LoVo (cell line): ENCODE measurements at places on chromosomes 7 and 10.

DNA sequence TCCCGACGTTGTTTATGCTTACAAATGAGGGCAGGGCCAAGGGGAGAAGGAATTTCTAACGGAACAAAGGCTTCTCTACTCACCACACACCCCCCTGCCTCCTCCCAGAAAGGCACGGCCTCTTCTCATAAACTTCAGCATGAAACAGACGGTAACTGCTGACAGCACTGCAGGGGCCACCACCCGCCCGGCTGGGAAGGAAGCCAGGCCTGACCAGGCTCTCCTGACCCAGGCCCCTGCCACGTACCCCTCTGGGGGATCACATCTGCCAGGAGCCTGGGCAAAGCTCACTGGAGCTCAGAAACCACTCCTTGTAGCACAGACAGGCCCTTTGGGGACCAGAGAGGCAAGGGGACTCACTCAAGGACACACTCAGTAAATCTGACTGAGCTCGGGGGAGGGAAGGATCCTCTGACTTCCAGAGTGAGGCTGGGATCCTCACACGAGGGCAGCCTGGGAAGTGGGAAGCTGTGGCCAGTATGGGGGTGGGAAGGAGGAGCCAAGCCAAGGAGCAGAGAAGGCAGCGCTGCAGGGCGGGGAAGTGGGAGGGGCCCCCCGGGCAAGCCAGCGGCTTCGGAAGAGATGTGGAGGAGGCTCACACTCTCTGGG lies 46.1 kb downstream of the ZCCHC24 start:
- DNase-seq: peak; percentile 46

- DNase-seq: no peak
Observed at GRCh38 chr10:70125918-70126552, 6.6 kb downstream of the AIFM2 start.

GRCh38 chr10:132397671-132398565 lies 918 bp downstream of the PWWP2B start:
- peak; percentile 39 for DNase-seq

DNA sequence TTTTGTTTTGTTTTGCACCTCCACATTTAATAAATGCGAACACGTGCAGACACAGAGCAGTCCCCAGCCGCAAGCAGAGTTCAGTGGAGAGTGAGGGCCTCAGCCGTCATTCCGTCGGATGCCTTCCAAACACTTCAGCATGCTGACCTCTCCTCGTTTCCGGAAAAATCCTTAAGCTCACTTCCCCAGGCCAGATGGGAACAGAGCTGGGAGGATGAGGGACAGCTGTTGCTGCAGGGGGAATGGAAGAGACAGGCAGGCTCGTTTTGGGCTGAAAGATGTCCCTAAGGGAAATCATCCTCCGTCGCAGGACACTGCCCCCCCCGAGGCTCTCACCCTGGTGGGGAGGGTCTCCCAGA lies 17.2 kb upstream of the FGFR2 start:
- no peak for DNase-seq

- no peak for DNase-seq
Observed at GRCh38 chr10:43048301-43049051, 28.4 kb upstream of the RET start.

DNA sequence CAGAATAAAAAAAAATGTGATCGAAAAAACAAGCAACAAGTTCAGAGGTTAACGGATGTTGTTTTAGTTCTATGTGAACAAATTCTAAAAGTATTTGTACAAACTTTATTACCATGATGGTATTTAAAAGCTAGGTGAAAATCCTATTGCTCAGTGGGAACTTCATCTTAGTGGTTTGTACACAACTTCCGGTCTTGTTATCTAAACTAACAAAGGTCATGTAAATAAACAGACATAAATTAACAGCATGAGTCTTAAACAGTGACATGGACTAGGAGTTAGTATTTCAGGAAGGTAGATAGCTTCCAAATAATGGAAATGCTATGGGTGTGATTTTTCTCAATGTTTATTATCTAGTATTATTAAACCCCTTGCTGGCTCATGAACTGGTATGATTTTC lies 83.8 kb downstream of the SPAG6 start:
- DNase-seq: peak; percentile 46

DNA sequence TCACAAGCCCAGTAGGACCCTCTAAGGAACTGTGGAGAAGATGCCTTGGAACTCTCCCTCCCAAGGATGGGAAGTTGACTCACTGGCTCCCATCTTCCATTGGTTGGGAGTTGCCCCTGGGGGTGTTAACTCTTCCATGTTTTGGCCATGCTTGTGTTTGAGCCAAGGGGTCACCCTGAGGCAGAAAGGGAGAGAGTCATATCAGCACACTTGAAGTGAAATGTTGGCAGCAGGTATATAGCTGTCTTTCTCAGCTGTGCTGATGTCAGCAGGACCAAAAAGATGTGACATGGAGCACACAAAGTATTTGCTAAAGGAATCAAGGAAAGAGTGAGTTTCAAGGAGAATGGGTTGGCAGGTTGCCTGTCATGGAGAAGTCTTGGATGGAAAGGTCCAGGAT lies 359.4 kb downstream of the RPS24 start:
- no peak for DNase-seq

DNA sequence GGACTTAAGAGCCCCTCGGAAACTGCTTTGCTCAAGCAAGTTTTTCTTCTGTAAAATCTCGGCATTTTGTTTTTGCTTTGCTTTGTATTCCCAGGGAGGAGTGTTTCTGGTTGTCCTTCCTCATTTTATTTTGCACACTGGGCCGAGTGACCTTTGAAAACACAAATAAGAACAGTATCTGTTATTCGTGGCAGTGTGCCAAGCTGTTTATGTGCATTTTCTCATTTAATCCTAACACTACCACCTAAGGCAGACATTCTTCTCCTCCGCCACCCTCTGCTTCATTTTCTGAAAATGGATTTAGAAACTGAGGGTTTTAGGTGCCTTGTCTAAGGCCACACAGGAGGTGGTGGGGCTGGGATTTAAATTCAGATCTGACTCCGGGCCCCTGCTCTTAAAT lies 218.5 kb downstream of the TCF7L2 start:
- DNase-seq: no peak

DNA sequence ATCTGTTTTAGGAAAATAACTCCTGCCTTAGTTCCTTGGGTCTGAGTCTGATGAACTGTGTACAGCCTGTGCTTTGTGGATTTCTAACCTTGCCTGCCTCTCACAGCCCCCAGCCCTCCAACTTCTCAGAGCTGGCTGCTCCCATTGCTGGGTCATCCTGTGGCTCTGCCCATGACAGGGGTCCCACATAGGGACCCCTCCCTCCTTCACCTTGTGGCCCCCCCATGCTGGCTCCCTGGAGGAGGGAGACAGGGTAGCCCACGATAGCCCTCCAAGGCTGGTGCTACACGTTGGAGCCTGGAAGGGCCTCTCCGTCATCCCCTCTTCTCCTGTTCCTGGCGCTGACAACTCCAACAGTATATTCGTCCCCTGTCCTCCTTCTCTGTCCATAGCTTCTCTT lies 2.8 kb upstream of the DENND2A start:
- DNase-seq: no peak

GRCh38 chr7:44292876-44293560 lies 32.4 kb downstream of the CAMK2B start:
- no peak for DNase-seq

DNA sequence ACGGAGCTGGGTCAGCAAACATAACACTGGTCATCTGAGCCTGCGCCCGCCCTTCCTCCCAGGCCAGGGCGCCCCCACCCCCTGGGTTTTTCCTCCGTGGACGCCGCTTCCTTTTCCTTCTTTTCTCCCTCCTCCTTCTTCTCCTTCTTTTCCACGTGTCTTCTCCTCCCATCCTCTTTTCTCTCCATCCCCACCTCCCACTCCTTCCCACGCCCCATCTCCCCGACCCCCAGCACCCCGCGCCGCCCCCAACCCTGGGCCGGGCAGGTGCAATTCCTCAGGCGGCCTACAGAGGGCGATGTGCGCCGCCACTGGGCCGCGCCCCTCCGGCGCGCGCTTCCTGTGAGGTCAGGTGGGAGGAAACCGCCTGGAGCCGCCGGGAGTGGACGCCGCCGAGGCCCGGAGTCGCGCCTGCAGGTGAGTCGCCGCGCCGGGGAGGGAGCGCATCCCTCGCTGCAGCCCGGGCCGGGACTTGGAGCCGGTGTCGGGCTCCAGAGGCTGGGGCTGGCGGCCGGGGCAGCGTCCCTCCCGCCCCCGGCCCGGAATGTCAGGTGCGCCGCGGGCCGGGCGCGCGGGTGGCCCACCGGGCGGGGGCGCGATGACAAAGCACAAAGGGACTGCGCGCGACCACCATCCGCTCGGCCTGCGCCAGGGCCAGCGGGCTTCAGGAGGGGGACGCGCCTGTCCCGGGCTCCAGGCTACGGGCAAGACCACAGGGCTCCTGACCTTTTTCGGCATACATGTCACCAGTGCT lies at the start of gene FAM241B:
Gene FAM241B, plus strand, starts transcription at position 351 of the 754 bp plus-strand sequence. CDS start 1,497 bp downstream, outside the sequence.
- peak; percentile 81 for DNase-seq

GRCh38 chr10:121921238-121921931 lies 6.4 kb downstream of the ATE1 start:
- no peak for DNase-seq

GRCh38 chr10:28987555-28988320 lies 301.1 kb upstream of the LYZL1 start:
- no peak for DNase-seq

- no peak for DNase-seq
Observed at GRCh38 chr7:109983618-109984017, 1107.3 kb upstream of the LRRN3 start.

DNA sequence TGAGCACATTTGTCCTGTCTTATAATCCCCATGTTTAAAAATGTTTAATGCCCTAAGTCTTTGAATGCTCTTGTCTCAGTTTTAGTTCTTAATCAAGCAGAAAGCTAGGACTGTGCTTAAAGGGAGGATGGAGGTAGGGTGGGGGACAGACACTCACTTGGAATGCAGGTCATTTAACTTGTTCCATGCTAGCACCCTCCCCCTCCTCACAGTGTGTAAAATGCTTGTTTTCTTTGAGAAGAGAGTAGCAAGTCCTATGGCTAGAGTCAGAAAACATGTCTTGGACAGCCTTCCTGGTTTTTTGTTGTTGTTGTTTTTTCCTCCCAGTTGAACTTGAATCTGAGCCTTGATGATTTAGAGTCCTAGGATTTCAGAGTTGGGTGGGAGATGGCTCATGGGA lies 114.2 kb downstream of the PLPP4 start:
- DNase-seq: no peak

GRCh38 chr10:5078547-5079180 lies 15.6 kb upstream of the AKR1C3 start:
- DNase-seq: peak; percentile 51

DNA sequence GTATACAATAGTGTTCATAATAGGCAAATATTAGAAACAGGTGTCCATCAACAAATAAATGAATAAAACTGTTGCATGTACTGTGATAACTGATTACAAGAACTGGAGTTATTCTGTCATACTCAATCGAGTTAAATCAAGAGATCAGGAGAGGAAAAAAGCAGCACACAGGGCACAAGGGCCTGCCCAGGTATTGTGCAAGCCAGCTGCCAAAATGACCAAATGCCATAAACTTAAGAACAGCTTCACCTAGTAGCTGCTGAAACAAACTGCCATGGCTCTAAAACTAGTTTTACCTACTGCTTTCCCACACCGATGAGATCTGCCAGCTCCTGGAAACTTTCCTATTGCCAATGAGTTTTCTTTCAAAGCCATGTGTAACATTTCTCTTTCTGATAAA lies 12.2 kb downstream of the GSAP start:
- no peak for DNase-seq

DNA sequence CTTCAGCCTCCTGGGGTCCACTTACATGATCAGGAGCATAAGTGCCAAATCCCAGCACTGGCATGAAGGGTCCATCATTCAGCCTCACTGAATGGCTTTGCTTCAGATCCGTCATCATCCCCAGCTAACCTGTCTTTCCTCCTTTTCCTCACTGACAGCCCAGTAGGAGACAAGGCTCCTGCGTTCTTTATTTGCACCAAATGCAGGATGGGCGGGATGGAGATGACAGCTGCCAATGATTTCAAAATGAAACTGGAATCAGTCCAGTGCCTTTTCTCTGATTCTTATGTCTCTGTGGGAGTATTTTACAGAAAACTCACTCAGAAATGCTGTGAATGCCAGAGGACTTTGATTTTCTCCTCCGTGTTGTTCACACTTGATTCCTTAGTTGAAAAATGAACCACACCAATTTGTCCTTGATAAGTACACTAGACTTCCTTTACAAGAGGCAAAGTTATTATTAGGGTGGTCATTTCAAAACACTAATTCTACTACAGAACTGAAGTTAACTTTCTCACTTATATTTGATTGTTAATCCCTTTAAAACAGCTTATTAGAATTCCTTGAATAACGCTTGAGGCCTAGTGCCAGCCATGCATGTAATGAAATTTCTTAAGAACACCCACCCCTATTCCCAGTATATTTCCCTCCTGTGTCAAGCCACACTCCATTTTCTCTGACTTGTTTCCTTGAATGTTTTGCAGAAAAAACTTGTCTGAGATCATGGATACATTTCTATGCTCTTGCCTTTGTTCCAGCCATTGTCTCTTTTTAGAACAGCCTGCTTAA lies at the start of gene AKR1C8:
Gene AKR1C8, minus strand, starts transcription at position 164 of the 789 bp plus-strand sequence. Its CDS starts 46 bp downstream, at position 118.
- DNase-seq: no peak

DNA sequence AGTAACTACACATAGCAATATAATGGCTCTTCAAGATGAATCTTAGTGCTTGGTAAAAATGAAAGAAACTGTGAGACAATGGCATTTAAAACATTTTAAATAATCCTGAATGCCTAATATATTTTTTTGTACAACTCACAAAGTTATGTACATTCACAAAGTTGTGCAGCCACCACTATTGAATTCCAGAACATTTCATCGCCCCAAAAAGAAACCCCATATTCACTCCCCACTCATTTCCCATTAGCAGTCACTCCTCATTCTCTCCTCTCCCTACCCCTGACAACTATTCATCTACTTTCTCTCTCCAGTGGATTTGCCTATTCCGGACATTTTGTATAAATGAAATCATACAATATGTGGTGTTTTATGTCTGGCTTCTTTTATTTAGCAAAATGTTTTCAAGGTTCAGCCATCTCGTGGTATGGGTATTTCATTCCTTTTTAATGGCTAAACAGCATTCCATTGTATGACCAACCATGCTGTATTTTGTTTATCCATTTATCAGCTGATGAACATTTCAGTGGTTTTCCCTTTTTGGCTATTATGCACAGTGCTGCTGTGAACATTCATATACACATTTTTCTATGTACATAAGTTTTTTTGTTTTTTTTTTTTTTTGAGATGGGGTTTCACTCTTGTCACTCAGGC lies 34.7 kb downstream of the ENTPD7 start:
- no peak for DNase-seq

DNA sequence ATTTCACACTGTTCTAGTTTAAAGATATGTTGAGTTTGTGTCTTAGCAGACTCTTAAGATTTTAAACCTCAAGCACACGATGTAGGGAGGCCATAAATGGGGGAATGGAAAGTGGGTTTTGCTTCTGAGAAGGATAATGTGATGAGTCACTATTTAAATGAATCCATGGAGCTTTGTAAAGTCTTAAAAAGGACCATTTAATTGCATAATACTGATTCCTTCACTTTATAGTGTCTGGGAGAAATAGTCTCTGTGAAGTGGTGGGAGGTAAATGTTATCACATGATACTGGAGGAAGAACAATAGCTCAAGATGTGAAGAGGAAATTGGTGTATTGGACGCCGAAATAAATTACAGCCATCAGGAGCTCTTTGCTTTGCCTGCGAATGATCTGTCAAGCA lies 84.0 kb upstream of the MYO3A start:
- no peak for DNase-seq

- no peak for DNase-seq
Observed at GRCh38 chr10:86030312-86030711, 336.3 kb downstream of the GRID1 start.
